ENCODE measurements at places on chromosomes 11 and 22.

DNA sequence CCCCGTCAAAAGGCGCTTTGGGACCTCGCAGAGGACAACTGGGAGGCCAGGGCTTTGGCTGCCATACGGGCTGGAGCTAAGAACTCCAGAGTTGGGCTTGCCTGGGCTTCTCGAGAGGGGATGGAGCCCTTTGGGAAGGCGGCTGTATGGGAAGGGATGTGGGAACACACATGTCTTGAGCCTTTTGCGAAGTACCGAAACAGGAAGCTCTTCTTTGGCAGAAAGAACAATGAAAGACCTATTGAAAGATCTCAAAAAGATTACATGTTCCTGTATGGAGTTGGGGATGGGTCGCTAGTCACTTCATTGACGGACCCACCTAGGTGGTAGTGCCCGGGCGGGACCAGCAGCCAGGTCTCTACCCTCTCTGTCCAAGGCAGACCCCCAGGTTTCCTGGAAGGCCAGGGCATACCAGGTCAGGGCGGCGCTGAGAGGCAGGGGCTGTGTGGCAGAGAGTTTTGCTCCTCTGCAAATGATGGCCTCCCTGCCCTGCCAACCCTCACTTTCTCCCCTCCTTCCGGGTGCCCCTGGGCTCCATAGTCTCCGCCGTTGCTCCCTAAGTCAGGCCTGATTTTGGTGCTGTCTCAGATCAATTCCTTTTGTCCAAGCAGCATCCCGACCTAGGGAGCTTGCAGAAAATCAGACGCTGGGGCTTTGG, 1.0 kb downstream of the ST14 start:
- peaks cover 2% of the 10 kb centered on the region for H3K36me3 ChIP-seq
- H3K4me3 ChIP-seq, result peak overlapping the region; percentile 60
- no peak for DNase-seq
- H3K4me1 ChIP-seq, result peaks cover 21% of the 10 kb centered on the region

- no peaks in the 10 kb centered on the region for H3K4me1 ChIP-seq
- no peak overlapping the region for H3K27ac ChIP-seq
- no peaks in the 10 kb centered on the region for H3K36me3 ChIP-seq
- no peak for DNase-seq
- no peak overlapping the region for H3K4me3 ChIP-seq
Measured at GRCh38 chr11:15627560-15627959, 512.8 kb downstream of the INSC start.

GRCh38 chr22:35930933-35931332, 97.7 kb downstream of the RBFOX2 start:
- H3K27ac ChIP-seq, result no peak overlapping the region
- H3K4me3 ChIP-seq, result no peak overlapping the region
- no peaks in the 10 kb centered on the region for H3K4me1 ChIP-seq
- H3K36me3 ChIP-seq, result no peaks in the 10 kb centered on the region

DNA sequence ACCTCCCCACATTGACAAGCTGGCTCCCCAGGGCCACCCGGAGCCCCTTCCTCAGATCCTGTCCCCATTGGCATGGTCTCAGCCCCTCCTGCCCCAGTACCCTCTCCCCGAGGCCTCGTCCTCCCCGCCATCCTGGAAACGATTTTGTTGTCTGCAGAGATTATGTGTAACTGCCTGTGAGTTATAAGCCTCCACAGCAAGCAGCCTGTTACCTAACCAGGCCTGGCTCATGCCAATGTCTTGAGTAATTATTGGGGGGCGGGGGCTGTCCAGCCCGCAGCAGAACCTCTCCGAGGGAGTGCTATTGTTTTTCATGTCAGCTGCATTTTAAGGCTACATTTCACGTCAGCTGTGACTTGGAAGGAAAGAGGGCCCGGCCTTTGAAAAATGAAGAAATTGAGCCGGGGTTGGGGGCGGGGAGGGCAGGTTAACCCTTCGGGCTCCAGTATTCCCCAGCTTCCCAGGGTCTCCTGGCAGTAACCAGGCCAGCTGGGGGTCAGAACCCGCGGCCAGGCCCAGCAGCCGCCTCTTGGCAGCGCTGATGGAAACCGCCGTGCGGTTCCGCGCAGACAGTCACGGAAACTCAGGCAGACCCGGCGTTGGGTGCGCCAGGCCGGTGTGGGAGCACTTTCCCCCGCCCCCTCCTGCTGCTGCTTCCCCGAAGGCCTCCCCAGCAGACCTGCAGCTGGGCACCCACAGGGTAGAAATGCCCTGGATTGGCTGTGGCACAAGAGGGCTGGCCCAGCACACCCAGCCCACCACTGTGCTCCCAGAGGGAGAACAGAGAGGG, 59.5 kb downstream of the CDKN1C start:
- H3K4me1 ChIP-seq, result peaks cover 23% of the 10 kb centered on the region
- H3K4me3 ChIP-seq, result no peak overlapping the region
- no peaks in the 10 kb centered on the region for H3K27me3 ChIP-seq
- no peak for DNase-seq
- peaks cover 45% of the 10 kb centered on the region for H3K36me3 ChIP-seq

Data from naive thymus-derived CD8-positive, alpha-beta T cell (primary cell).